ENCODE measurements at places on chromosomes 5 and 9.

GRCh38 chr9:129270903-129271431, 92.9 kb upstream of the IER5L start:
- no peak for DNase-seq

DNA sequence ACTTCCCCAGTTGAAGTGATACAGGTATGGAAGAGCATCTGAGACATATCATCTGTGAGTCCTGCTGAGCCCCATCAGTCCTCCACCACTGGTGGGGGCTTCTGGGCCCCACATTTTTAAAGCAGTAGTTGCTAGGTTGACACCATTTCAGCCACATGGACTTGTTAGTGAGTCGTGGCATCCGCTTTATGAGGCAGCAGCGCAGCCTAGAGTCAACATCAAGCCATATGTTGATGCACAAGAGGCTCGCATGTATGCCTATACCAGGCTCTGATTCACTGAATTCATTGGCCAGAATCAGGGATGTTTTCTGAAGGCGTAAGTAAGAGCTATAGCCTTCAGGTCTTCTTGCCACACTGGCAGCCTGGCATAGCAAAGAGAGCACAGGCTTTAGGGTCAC, 26.8 kb downstream of the ZNF346 start:
- no peak for DNase-seq

DNA sequence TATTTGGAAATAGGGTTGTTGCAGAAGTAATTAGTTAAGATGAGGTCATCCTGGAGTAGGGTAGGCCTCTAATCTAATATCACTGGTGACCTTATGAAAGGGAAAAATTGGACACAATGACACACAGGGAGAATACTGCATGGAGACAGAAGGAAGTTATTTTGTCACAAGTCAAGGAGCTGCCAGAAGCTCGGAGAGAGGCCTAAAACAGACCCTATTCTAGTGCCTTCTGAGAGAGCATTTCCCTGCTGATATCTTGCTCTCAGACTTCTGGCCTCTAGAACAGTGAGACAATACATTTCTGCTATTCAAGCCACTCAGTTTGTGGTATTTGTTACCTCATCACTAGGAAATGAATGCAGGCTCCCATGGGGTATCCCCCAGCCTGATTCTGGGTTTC, 332.9 kb downstream of the CSNK1G3 start:
- no peak for DNase-seq

DNA sequence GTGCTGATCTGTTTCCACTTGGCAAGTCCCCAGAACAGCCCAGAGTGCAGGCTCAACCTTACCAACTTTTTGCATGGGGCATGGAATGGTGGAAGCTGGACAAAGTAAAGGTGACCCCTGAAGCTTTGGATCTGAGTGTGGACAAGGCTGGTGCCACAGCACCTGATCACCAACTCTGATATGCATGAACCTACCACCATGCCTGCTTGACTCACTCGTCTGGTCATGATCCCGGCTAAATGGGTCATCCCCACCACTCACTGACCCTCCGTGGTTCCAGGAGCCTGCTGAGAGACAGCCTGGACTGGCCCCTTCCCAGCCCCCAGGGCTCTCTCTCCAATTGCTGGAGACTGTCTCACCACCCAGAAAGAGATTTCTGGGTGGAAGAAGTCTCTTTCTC, 14.4 kb upstream of the SLC22A4 start:
- DNase-seq = no peak

DNA sequence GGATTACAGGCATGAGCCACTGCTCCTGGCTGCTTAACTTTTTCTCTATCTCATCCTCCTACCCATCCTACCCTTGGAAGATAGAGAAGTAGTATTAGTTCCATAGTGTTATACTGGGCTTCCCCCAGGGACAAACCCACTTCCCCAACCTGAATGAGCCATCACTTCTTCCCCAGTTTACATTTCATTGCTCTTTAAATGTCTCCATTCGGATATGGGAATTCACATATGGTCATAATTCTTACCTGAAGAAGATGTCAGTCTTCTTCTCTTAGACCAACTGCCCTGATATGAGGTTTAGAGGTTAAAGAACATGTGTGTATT, 1.9 kb downstream of the CD274 start:
- DNase-seq = no peak

GRCh38 chr5:126044111-126044668, 379.0 kb upstream of the GRAMD2B start:
- DNase-seq = no peak

DNA sequence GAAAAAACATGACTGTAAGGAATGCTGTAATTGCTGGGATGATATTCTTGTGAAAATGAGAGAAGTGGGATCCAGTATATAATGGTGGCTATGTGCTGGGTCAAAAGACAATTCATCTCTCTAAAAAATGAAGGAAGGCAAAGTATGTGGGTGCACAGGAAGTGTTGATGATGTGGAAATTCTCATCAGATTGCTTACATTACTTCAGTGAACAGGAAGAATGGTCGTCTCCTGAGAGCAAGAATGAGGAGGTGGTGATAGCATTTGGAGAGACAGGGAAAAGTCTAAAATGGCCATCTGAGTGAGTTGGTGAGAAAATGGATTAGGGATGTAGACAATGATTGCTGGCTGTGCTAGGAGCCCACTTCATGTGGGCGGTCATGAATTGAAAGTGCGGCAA, 253.5 kb upstream of the NREP start:
- DNase-seq = no peak

DNA sequence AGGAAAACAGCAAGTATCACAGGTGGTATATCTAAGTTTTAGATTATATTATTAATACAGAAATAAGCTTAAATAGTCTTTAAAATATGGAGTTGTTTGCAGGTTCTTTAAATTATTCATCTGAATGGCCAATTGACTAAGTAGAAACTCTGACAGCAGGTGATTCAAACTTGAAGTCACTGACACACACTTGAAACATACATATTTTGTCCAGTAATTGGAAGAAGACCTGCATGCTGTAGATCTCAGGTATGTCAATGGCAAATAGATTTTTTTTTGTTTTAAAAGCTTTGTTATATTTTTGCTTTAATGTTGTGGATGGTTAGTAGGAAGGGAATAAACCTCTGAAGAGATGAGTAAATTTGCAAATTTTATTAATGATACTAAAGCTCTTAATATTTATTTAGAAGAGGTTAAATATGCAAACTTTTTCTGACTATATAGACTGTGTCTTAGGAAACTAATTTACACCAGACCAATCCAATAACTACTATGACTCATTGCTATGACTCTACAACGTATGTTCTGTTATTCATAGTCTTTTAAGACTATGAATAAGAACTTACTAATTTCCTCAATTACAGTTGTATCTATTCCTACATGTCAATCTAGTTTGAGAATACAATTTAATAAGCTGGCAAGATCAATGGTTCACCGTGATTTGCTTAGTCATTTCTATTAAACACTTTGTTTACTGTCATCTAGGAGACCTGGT, 53.9 kb upstream of the RORB start:
- DNase-seq = no peak

DNA sequence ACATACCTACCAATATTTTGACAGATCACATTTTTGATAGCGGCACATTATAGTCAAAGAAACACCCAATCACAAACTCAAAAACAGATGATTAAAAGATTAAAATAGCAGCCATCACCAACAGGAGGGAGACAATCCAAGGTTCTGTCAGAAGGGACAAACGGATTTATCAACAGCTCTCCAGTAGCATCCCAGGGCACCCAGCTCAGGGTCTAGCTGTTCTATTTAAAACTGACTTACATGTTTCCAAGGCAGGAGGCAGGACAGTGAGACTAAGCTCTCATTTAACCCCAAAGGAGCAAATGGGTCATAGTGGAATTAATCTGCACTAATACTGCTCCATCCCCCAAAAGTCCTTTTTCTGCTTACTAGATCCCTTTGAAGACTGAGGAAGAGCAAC, 3.2 kb downstream of the AGTPBP1 start:
- no peak for DNase-seq

- no peak for DNase-seq
Observed at GRCh38 chr9:78221425-78221824, 14.4 kb upstream of the CEP78 start.

DNA sequence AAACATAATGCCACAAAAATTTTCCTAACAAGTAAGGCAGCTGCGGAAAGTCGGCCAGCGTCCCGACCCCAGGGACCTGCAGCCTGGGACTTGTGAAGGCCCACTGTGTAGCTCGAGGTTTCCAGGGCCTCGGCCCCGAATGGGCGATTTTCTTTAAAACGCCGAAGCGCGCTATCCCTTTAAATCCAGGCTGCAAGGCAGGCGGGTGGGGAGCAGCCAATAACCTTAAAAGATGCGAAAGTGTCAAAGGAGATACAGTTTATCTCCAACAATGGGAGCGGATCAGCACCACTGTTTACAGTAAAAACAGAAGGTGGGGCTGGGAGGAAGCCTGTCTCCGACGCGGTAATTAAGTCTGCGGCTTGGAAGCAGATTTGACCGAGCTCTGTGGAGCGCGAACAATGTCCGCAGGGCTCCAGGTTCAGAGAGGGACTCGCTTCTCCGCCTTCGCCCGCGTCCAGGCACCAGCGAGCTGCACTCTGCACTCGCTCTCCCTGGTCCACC, 1.7 kb upstream of the ZSWIM6 start:
- DNase-seq = no peak

GRCh38 chr5:156800929-156801328, 49.2 kb upstream of the PPP1R2B start:
- no peak for DNase-seq

GRCh38 chr5:126857472-126858410, 80.8 kb downstream of the LMNB1 start:
- no peak for DNase-seq

GRCh38 chr9:77475641-77476473, 172.3 kb downstream of the GNA14 start:
- peak; percentile 46 for DNase-seq

GRCh38 chr9:91053824-91054223, 252.2 kb downstream of the SYK start:
- no peak for DNase-seq

DNA sequence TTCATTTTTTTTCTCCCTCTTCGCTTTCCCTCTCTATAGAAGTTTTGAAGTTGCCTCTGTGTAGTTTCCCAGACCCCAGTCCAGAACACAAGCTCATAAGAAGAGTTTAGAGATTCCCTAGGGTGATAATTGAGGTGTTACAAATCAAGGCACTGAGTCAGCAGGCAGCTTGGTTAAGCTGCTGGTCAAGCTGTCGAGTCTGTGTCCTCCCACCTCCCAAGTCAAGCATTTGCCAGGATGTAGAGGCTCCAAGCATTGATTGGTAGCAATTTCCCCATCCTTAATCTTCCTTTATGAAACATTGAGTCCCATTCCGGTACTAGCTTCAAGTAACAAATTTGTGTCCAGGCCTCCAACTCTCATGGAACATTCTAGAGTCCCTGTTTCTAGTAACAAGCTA, 47.5 kb upstream of the SLC1A1 start:
- DNase-seq = no peak

DNA sequence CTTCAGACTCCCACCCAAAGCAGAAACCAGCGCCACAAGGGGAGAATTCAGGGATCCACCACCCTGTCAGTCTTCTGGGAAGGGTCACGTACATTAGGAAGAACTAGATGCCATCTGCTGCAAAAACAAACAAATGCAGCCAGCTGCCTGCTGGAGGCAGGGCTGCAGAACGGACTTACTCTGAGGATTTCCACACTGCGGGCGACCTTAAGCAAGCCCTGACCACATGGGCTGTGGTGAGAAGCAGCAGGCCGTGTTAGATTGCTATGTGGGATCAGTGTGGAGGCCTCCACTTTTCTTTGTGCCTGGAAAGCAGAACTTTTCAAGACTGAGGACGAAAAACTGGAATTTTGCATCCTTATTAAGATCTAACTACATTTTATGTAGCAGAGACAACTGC, 13.4 kb upstream of the LTC4S start:
- DNase-seq = no peak

DNA sequence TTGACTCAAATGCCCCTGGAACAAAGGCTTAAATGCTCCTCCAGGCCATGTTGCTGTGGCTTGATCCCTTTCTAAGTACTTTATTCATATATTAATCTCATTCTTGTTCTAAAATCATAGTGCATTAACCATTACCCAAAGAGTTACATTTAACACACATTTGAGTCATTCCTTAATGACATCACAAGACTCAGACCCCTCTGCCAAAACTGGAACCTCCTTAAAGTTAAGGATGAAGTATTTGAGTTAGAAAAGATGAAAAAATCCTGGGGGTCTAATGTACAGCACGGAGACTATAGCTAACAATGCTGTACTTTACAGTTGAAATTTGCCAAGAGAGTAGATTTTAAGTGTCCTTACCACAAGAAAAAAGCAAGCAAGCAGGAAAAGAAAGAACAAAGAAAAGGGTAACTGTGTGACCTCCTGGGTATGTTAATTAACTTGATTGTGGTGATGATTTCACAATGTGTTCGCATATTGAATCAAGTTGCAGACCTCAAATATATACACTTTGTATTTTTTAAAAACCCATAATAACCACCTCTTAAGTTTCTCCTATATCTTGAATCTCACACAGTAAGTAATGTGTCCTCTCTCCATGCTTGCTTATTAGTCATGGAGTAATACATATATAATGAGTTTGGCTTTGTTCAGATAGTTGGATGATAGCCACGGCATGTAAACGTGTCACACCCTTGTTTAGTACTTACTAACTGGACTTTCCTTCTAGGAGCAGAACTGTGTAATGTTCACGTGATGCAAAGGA, 376.9 kb downstream of the SEMA5A start:
- no peak for DNase-seq

DNA sequence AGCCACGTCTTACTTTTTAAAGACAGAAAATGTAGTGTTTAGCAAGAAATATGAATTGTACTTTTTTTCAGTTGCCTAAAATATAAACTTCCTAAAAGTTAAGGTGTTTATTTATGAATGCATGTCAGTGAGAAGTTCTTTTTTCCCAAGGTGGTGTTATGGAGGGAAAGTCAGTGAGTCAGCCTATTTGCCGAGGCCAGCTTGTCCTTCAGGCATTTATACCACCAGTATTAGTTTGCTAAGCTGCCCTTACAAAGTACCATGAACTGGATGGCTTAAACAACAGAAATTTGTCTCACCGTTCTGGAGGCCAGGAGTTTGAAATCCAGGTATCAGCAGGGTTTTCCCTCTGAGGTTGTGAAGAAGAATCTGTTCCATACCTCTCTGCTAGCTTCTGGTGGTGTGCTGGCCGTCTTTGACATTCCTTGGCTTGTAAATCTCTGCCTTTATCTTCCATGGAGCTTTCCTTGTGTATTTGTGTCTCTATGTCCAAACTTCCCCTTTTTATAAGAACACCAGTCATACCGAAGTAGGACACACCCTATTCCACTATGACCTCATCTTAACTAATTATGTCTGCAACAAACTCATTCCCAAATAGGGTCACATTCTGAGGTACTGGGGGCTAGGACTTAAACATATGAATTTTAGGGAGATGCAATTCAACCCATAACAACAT, 38.4 kb downstream of the PRKACG start:
- no peak for DNase-seq

GRCh38 chr5:152246401-152246800, 158.7 kb downstream of the NMUR2 start:
- DNase-seq = peak; percentile 3

GRCh38 chr9:134210908-134211810, 46.8 kb upstream of the RNU6ATAC start:
- DNase-seq = no peak

GRCh38 chr5:107247427-107247826, 423.3 kb downstream of the EFNA5 start:
- no peak for DNase-seq

Data from stimulated activated CD4-positive, alpha-beta T cell treated with anti-CD3 and anti-CD28 coated beads, Interleukin-2, amount 100 ng/mL, for 24 hours (primary cell).